ENCODE measurements at places on chromosomes 2 and 18.

GRCh38 chr2:1967242-1968208, 223.2 kb upstream of the PXDN start:
- no peak for DNase-seq

GRCh38 chr2:105757433-105757832, 12.7 kb downstream of the NCK2 start:
- DNase-seq: no peak

DNA sequence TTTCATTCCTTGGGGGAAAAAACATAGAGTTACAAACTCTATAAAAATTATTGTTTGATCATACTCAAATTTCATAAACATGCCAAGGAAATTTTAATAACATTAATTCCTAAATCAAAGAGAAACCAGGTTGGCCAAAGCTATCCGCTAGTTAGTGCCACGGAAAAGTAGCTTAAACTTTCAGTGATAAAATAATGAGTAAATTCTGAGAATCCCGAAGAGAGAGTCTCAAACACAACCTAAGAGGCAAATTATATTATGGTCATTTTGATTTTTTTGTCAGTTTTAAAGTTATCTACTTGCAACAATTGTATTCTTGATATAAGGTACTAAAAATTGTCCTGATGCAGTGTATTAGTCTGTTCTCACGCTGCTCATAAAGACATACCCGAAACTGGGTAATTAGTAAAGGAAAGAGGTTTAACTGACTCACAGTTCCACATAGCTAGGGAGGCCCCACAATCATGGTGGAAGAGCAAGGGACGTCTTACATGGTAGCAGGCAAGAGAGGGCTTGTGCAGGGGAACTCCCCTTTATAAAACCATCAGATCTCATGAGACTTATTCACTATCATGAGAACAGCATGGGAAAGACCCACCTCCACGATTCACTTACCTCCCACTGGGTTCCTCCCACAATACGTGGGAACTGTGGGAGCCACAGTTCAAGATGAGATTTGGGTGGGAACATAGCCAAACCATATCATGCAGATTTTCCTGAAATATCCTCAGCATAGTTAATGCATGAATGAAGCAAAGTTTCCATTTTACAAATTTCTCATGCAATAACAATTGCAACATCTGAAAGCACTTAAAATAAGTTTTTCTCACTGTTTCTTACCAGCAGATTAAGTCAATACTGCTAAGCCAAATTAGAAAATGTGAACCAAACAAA, 205.9 kb upstream of the STK17B start:
- no peak for DNase-seq

GRCh38 chr2:165594935-165595255, 125.4 kb downstream of the CSRNP3 start:
- no peak for DNase-seq

Data from stimulated activated CD8-positive, alpha-beta memory T cell treated with anti-CD3 and anti-CD28 coated beads, Interleukin-7, amount 100 ng/mL, for 1 hour (primary cell).